Erythroblast (primary cell): ENCODE measurements at places on chromosomes 7 and 10.

- DNase-seq = no peak
Measured at GRCh38 chr10:4354382-4354812, 471.6 kb upstream of the AKR1E2 start.

DNA sequence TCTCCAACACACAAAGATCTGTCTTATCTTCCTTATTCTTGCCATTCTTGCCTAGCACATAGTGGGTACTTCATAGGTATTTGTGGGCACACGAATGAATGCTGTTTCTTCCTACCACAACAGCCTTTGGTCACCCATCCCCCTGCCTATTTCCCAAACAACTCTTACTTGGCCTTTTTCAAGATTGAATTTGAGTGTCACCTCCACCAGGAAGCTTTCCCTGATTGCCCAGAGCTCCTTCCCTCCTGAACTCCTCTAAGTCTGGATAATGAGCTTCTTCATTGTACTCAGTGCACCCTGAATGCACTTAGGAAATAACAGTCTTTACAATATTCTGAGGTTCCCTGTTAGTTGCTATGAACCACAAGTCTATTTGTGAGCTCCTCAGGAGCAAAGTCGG is 11.6 kb upstream of the PDZD8 start:
- no peak for DNase-seq

DNA sequence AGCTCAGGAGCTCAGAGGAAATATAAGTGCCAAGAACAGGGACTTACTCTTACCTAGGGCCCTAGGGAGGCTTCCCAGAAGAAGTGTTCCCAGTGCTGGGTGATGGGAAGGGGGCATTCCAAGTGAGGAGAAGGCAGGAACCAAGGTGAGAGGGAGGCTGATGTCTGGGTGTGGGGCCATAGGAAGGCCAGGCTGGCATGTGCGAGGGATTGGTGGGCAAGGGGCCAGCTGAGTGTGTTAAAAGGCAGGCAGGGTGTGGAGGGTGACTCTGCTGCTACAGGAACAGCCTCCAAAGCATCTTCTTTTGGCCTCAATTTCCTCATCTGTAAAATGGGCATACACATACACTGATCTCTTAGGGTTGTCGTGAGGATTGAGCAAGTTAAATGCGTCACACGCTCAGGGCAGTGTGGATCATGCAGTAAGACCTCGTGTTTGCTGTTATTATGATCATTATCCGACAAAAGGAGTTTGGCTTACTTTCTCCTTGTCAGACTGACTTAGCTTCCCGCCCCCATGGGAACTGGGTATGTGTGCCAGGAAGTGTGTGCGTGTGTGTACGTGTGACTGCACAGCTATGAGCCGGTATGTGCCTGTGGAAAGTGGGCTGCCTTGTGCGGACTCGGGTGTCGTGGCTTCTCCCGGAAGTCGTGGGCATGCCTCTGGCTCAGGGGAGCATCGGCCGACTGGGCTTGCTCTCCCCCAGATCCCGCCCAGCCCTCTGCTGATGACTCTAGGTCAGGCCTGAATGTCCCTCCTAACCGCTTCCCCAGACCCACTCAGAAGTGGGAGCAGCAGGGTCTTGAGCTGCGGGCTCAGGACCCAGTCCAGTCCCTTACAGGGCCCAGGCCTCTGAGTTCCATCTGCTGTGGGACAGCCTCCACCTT is 59.6 kb downstream of the NEURL1 start:
- no peak for DNase-seq

GRCh38 chr10:69464801-69465401 is 13.6 kb downstream of the TSPAN15 start:
- DNase-seq = no peak

GRCh38 chr7:26321435-26321834 is 29.8 kb downstream of the SNX10 start:
- no peak for DNase-seq

- no peak for DNase-seq
Measured at GRCh38 chr7:113321201-113321600, 202.8 kb upstream of the SMIM30 start.

DNA sequence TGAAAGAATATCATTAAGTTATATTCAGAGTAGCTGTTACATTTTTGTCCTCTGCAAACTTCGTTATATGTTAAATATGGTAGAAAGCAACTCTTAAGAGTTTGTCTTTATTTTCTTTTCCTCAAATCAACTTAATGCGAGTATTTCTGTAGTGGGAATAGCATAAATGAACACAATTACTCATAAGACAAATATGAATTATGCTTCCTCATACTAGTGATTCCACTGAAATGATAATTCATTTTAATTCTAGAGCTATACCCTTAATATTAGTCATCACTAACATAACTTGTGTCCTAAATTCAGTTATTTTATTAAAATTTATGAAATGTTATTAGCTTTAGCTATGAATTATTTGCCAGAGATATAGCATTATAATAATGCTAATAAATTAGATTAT is 820.6 kb upstream of the KCND2 start:
- DNase-seq = no peak

GRCh38 chr10:11231285-11231684 is 213.6 kb downstream of the CELF2 start:
- DNase-seq = no peak

- DNase-seq = no peak
Measured at GRCh38 chr7:104857458-104858425, 156.3 kb upstream of the KMT2E start.
